Stimulated activated CD4-positive, alpha-beta T cell treated with anti-CD3 and anti-CD28 coated beads, TNF-alpha, amount 100 ng/mL, for 1 hour (primary cell): ENCODE measurements at places on chromosomes 12 and 14.
A peak's percentile ranks its signal among the peaks of the same experiment; 100 is the strongest.

DNA sequence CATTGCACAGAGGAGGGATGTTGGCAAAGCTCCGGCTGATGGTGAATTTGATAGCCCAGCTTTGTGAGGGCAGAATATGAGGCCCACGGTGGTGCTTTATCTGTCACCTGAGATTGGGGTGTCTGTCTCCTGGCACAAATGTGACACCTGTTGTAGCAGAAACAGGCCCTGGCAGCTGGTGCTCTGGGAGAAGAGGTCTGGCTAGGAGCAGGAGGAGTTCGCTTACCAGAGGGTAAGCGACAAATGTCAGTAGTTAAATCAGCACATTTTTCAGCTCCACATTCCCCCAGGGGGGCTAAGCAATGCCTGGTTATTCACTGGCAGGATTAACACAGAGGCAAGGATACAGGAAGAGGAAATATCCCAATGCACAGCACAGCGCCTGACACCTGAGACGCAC, 71.1 kb downstream of the B4GALNT3 start:
- DNase-seq = no peak

GRCh38 chr14:24868389-24868788, 181.6 kb downstream of the STXBP6 start:
- no peak for DNase-seq

- DNase-seq = no peak
Observed at GRCh38 chr14:39023939-39024871, 78.8 kb downstream of the SEC23A start.

- peak; percentile 52 for DNase-seq
Observed at GRCh38 chr12:630656-631632, 32.3 kb downstream of the NINJ2 start.

DNA sequence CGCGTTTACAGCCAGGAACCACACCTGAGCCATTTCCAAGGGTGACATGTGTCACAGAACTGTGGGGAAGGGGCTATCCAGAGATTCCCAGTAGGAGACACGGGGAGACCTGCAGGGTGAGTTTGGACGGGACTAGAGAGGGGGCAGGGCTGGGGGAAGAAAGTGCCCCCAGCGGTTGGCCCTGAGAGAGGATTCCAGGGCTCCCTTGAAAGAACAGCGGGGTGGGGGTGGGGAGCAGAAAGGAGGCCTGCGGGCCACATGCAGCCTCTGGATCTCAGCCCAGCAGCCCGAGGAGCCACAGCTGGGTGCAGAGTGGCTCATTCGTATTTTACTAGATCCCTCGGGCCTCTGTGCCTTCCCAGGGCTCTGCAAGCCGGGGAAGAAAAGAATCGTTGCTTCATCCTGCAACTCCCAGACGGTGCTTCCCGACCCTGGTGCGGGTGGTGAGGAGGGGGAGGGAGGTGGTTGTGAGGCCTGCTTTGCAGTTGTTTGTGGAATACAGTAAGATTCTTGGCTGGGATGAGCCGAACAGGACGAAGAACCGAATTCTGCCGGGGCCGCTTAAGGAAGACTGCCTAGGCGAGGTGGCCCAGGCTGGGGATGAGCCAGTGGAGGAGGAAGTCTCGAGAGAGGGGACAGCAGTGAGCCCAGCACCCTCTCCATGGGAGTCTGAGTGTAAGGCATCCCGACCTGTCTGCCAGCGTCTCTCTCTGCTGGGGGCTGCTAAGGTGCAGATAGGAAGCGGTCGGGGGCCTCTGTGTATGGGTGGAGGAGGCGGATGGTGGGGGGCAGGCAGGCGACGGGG, 36.1 kb upstream of the ANKRD9 start:
- DNase-seq = no peak
